ENCODE measurements at places on chromosomes 4 and X.
A peak's percentile ranks its signal among the peaks of the same experiment; 100 is the strongest.

GRCh38 chrX:71151366-71151765 lies 6.7 kb downstream of the NLGN3 start:
- no peak for DNase-seq

DNA sequence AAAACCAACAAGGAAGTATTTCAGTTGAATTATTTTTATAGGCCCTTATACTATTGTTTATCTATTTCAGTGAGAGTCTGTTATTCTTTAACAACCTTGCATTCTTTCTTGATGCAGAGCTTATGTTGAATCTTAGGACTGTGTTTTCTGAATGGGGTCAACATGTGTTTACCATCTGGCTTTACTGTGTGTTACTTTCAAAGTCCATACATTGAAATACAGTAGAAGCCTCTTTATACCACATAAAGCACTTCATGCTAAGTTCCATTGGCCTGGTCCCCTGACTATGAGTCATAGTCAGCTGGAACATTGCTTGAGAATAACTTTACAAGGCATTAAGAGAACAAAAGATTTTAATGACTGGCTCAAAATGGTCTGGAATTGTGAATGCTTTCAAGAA lies 152.6 kb downstream of the GASK1B start:
- DNase-seq: no peak

DNA sequence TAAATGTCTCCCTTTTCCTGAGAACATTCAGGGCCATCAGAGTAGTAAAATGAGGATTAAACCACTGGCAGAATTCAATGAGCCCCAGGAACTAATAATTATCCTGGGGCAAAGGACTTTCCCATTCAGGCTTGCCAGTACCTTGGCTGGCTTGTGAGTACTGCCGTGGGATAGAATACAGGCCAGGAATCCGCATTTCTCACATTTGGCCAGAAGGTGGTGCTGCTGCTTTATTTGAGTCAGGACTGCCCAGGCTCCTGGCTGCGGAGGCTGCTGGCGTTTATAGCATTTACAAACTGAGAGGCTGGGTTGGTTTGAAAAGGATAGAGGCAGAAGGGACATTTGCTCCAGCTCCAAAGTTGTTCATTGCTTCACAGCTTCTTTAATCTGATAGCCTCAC lies 91.4 kb downstream of the RTL9 start:
- peak; percentile 18 for DNase-seq

DNA sequence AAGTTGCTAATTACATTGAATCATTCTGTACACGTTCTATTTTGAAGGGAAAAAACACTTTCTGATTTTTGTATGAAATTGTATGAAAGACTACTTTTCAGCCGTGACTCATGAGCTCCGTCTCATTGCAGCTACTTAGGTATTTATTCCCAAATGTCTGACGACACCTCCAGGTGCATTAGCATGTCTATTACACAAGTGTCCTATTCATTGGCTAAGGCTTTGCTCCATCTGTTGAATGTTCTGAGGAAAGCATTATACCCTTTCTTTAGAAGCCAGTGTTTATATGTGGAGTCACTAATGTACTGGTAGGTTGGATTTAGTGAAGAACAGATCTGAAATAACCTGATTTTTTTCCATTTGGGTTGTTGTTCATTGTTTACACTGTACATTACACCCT lies 51.8 kb downstream of the MAP7D3 start:
- no peak for DNase-seq

- no peak for DNase-seq
Measured at GRCh38 chr4:41533680-41534079, 4.3 kb upstream of the LIMCH1 start.

DNA sequence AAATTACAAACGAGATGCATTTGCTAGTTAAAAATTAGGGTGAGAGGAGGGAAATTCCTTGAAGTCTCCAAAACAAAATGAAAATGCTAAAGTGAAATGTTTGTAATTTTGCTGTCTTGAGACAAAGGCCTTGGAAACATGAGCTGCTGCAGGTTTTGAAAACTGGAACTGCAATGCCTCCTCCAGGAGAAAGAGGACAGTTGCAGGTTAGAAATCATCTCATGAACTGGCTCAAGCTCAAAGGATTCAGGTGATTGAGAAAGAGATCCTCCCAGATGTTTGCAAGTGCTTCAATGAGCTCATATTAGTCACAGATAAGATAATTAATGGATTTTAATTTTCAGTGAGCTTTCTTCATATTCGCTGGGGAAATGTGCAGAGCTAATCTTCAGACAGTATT lies 32.4 kb downstream of the SMPX start:
- no peak for DNase-seq

DNA sequence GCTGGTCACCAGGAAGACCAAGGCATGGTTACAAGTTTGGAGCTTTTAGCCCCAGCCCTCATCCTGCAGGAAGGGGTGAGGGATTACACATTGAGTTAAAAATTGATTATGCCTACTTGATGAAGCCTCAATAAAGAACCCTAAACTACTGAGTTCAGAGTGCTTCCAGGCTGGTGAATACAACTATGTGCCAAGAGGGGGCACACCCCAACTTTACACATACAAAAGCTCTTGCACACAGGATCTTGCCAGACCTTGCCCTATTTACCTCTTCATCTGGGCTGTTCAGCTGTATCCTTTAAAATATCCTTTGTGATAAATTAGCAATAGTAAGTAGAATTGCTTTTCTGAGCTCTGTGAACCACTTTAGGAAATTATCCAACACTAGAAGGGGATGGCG lies 489.3 kb downstream of the INPP4B start:
- DNase-seq: no peak

GRCh38 chr4:123587983-123588494 lies 191.4 kb downstream of the SPRY1 start:
- no peak for DNase-seq

DNA sequence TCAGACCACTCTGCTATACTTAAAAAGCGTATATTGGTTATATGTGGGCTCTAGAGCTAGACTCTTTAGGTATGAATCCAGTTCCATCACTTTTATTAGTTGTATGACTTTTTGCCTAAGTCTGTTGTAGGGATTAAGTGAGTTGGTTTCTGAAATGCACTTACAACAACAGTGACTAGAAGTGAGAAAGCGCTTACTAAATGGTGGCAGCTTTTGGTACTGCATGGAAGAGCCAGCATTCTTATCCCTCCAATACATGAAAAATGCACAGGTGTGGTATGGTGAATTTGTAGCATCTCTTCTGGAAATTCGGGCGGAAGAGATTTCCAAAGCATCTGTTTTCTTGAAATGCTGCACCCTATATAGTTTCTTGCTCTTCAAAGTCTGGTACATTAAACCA lies 117.1 kb downstream of the SPANXA1 start:
- no peak for DNase-seq

GRCh38 chr4:93841803-93842345 lies 13.3 kb downstream of the ATOH1 start:
- no peak for DNase-seq

Measured in stimulated activated CD4-positive, alpha-beta T cell treated with anti-CD3 and anti-CD28 coated beads, Interleukin-15, amount 100 ng/mL, for 1 hour (primary cell).